CD4-positive, alpha-beta T cell treated with Interleukin-10 for 1 hour (primary cell): ENCODE measurements at places on chromosomes 6 and 20.

DNA sequence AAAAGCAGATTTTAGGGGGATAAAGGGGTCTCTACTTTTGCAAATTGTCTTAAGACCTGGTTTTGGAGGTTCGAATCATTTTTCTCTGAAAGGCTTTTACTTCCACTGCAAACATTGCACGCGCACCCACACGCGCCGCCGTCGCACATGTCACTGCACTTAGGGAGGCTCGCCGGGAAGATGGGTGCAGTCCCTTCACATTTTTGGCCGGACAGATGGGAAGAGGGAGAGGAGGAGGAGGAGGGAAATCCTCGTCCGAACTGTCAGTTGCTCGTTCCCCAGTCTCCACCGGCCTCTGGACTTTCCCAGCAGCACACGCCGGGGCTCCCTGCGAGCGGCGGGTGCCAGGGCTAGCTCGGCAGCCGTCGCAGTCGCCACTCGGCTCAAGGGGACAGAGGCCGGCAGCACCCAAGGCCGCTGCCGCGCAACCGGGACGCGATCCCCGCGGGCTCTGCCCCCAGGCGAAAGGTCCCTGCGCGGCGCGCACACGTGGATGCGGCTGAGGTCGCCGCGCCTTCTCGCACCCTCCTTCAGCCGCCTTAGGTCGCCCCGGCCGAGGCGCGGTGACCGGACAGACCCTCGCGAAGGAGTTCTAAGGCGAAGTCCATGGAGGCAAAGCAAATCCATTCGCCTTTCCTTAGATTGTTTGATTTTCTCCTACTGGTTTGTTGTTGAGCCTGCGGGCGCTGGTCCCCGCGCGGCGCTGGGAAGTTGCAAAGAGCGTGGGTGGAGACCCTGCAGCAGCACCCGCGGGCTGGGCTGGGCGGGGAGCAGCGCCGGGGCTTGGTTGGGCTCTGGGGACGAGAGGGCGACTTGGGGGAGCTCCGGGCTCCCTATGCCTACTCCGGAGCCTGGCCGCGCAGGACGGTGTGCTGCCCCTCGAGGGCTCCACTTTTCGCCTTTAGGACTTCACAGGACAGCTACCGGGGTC, 1.2 kb downstream of the MYB start:
- DNase-seq = peak; percentile 19

DNA sequence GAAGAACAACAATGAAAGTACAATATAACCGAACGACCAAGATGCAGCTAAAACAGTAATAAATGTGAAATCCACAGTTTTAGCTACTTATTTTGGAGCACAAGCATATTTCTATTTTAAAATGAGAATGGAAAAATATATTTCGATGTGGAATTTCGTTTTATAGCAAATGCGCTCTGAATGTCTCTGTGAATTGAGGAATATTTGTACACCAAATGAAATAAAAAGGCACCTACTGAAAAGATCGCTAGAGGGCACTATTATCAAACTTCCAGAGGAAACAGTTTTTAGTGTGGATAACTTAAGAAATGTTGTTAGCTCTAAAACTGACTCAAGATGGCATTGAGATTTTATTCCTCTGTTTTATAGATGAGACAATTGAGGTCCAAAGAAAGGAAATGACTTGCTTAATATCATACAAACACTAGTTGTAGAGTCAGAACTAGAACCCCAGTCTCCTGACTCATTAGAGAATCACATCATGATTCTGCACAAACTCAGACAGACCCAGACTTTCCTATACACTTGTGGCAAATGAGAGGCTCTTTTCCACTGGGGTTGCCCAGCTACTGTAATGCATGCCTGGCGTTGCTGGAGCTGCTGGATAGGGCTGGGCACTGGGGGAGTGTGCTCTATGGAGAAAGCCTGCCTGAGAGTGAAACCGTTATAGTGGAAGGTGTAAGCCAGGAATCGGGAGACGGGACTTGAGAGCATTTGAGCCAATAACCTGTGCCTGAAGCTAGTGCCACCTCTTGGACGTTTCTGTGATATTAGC, 51.9 kb downstream of the GCLC start:
- DNase-seq = peak; percentile 63

GRCh38 chr20:35232575-35232974, 6.1 kb downstream of the MMP24 start:
- no peak for DNase-seq

DNA sequence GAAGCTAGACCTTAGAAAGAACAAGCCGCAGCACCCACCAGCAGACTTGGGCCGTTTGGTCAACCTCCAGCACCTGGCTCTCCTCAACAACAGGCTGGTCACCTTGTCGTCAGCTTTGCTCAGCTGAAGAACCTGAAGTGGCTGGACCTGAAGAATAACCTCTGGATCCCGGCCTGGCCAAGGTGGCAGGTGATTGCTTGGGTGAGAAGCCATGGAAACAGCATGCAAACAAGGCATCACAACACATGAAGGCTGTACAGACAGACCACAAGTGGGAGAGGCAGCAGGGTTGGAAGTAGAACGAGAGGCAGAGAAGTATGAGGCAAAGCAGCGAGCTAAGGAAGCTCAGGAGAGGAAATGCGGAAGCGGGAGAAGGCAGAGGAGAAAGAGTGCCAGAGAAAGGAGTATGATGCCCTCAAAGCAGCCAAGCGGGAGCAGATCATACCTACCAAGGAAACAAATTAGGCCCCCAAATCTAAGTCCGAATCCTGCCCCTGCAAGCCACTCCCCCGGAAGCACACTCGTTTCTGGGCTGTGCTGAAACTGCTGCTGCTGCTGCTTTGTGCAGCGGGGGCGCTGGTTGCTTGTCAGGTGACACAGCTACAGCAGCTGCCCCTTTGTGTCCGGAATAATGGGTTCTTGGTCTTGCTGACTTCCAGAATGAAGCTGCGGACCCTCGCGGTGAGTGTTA, 121.6 kb upstream of the LGSN start:
- peak; percentile 12 for DNase-seq

DNA sequence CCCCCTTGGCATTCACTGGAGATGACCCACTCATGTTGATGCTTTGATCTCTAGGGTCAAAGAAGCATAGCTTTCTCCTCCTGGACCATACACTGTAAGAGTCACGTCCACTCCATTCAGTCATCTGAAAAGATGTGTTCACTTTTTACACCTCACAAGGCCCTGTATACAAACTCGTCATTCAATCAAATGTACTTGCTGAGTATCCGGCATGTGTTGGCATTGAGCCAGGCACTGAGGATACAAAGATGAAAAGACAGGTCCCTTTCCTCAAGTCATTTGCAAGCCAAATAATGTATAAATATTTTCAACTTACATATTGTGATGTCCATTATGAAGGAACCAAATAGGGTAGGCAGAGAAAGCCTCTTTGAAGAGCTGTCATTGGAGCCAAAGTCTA, 32.6 kb upstream of the CSNK2A1 start:
- DNase-seq = no peak

DNA sequence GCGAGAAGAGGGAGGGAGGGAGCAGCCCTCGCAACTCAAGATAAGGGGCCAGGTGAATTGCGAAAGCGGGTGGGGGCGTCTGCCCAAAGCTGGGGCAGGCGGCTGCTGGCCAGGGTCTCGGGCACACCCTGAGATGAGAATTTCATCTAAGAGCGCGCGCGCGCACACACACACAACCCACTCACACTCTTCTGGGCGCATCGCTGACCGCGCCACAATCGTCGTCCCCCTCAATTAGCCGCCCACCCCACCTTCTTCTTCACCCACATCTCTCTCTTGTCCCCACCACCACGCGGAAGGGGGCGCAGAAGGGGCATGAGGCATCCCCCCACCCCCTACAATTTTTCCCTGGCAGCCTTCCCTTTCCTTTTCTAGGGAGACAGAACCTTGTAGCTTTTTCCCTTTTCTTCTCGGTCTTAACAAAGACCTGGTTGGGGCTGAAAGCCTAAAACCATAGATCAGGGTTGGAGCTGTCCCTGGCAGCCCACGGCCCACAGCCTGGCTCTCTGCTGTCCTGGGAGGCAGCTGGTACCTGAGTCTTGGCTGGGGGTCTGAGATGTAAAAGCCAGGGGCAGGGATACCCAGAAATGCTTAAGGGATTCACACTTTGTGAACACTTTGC, 737 bp upstream of the PTPRT start:
- DNase-seq = no peak

DNA sequence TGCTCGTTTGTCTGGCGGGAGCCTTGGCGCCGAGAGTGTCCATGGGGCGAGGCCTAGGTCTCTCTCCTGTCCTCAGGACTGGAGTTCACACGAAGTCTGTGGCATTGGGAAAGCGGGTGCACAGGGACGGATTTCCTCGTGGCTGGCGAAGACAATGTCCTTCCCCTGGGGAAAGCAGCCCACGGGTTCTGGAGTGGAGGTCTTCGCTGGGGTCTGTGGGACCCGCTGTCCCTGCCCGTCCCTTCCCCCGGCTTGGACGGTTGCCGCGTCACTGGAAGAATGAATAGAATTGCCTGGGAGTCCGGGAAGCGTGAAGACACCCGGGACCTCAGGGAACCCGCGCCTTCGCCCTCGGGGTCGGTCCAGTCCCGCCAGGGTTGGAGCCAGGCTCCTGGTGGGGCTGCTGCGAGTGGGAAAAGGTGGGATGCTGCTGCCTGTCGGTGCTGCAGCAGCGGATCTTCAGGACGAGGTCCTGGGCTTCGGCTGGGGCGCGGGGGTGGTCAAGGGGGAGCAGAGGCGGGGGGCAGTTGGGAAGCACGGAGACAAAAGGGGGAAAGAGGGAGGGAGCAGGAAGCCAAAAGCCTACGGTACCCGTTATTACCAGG, 441.8 kb upstream of the DEFB115 start:
- no peak for DNase-seq

DNA sequence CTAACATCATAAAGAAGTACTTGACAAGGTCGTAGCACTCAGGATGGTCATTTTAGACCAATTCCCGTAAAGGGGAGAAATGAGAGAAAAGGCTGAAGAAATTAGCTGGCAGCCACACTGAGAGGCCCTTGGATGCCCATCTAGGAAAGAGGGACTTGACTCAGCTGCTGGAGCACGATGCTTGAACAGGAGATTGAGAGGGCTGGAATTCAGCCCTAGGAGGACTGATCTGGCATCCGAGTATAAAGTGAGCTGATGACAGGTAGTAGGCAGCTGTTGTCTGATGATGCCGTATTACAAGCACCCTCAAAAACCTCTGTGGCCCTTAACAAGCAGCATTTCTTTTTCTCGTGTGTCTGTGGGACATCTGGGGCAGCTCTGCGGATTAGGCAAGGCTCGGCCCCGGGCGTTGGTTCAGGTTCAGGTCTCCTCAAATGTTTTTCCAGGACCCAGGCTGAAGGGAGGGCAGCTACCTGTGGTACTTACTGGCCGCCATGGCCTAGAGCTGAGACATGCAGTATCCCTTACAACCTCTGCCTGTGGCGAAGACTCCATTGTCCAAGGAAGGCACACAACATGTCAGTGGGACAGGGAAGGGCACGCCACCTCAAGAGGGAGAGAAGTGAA, 219.6 kb upstream of the SNX9 start:
- no peak for DNase-seq

DNA sequence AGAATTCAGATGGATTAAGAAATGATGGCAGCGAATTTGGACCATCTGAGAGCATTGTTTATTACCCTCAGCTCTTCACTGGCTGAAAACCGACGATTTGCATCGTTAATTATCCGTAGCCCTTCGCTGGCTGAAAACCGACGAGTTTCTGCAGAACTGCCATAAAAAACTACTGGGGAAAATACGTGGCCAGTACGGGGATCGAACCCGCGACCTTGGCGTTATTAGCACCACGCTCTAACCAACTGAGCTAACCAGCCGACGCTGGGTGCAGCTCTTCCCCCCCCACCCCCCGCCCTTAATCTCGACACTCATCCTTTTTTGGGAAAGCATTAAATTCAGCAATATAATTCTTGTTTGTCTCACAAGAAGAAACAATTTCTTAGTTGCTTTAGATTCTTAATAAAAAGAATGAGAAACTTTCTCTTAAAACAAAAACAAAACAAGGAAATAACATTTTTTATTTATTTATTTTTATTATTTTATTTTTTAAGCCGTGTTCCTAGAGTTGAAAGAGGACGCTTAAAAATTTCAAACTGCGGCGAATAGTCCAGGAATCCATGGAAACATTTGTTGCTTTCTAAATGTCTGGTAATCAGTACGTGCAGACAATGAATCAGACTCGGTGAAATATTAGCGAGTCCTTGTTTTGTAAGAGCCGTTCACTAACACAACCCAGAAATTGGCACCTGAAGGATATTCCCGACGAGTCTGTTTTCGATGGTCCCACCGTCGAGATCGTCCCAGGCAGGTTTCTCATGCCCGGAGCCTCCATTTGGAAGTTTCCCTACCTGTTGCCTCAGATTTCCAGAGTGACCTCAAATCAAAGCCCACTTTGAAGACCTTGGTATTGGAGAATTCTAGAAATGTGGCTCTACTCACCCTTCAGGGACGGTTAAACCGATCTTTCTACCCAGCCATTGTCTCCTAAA, 27.8 kb downstream of the PRSS16 start:
- DNase-seq = no peak

- DNase-seq = no peak
Measured at GRCh38 chr20:49381558-49382493, 100.6 kb downstream of the KCNB1 start.

DNA sequence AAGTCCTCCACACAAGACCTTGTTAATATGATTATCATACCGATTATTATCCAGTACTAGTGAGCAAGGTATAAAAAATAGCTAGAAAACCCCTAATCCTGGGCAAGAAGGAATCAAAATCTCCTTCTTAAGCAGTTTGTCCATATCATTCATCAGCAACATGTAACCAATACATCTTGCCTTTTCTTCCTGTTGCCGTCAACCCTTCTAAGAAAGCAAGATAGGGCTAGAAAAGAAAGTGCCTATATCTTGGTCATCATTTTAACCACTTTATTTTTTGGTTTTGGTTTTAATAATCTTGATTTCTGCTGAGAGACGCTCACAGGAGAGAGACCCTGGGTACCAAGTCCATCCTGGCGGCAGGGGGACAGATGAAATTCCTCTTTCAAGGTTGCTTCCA, 27.2 kb upstream of the PREX1 start:
- DNase-seq = no peak

DNA sequence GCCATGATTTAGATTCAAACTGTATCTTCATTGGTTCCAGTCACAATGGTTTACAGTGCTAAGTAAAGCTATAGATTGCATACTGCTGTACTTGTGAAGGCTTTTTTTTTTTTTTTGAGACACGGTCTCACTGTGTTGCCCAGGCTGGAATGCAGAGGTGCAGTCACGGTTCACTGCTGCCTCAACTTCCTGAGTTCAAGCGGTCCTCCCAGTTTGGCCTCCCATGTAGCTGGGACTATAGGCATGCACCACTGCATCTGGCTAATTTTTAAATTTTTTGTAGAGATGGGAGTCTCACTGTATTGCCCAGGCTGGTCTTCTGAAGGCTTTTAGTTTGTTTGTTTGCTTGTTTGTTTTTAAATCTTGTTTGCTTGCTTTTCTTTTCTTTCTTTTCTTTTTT, 24.9 kb downstream of the ITCH start:
- DNase-seq = no peak
